A549 treated with Mapracorat at 1 μM for 4 hours (cell line): ENCODE measurements at places on chromosomes 7 and 10. TPM values are rescaled to one million over a fixed set of nuclear protein-coding genes. Genes with fewer than 3 reads are reported as not detected.

The SEMA3C gene
- total RNA-seq: 41.9 to 86.4 TPM (median 63.4 TPM) in 5 replicates

The CLDN3 gene
- total RNA-seq: 1.7 to 3.9 TPM (median 3.5 TPM) in 5 replicates

The NUTM2E gene
- 0.08 to 0.33 TPM (median 0.24 TPM) in 5 replicates for total RNA-seq

The NCF1 gene
- total RNA-seq: 0.13 to 0.26 TPM (median 0.23 TPM) in 4 of 5 replicates, not detected in the other

The CTTNBP2 gene
- 0.33 to 0.78 TPM (median 0.48 TPM) in 5 replicates for total RNA-seq

The WEE2 gene
- not detected in 5 replicates for total RNA-seq

The SHH gene
- total RNA-seq: 0.35 to 0.96 TPM (median 0.69 TPM) in 5 replicates

The KCNMA1 gene
- 40.3 to 86.3 TPM (median 68.8 TPM) in 5 replicates for total RNA-seq

The ANKRD30A gene
- total RNA-seq: 0.39 to 1.2 TPM (median 1.1 TPM) in 5 replicates

The CLCN1 gene
- total RNA-seq: 0.05 to 0.37 TPM in 2 of 5 replicates, not detected in the others

The SH2D4B gene
- 0.05 to 0.09 TPM (median 0.07 TPM) in 3 of 5 replicates, not detected in the others for total RNA-seq

The RTKN2 gene
- total RNA-seq: 0.66 to 1.0 TPM (median 0.87 TPM) in 5 replicates

The MRLN gene
- not detected in 5 replicates for total RNA-seq

The CUEDC2 gene
- total RNA-seq: 61.2 to 70.8 TPM (median 65.6 TPM) in 5 replicates

The MDFIC gene
- total RNA-seq: 16.7 to 25.0 TPM (median 22.4 TPM) in 5 replicates

The IDI2 gene
- total RNA-seq: 0.10 TPM in 1 of 5 replicates, not detected in the others

The BMS1 gene
- 21.1 to 26.4 TPM (median 22.0 TPM) in 5 replicates for total RNA-seq

The VAX1 gene
- 0.97 to 1.7 TPM (median 1.5 TPM) in 5 replicates for total RNA-seq

The SAMD9L gene
- total RNA-seq: 0.39 to 0.74 TPM (median 0.46 TPM) in 5 replicates

The IGF2BP3 gene
- 21.3 to 32.5 TPM (median 29.1 TPM) in 5 replicates for total RNA-seq

The HOXA4 gene
- total RNA-seq: 1.3 to 2.2 TPM (median 1.8 TPM) in 5 replicates

The MRPS33 gene
- total RNA-seq: 105 to 135 TPM (median 112 TPM) in 5 replicates

The RSPH10B2 gene
- 0.17 TPM in 1 of 5 replicates, not detected in the others for total RNA-seq

The HMX2 gene
- total RNA-seq: 0.08 to 0.23 TPM (median 0.14 TPM) in 4 of 5 replicates, not detected in the other

The CYP2C8 gene
- total RNA-seq: 0.08 TPM in 1 of 5 replicates, not detected in the others

The TLL2 gene
- 0.06 to 0.15 TPM (median 0.12 TPM) in 5 replicates for total RNA-seq

The SYCE1 gene
- total RNA-seq: not detected in 5 replicates

The TCERG1L gene
- not detected in 5 replicates for total RNA-seq

The POU6F2 gene
- not detected in 5 replicates for total RNA-seq

The ACBD7 gene
- 0.81 to 1.3 TPM (median 0.95 TPM) in 5 replicates for total RNA-seq

The EPO gene
- 0.10 to 0.12 TPM in 2 of 5 replicates, not detected in the others for total RNA-seq

The EIF5AL1 gene
- total RNA-seq: 2.1 to 4.1 TPM (median 2.2 TPM) in 5 replicates

The SLC26A3 gene
- not detected in 5 replicates for total RNA-seq

The SPOCK2 gene
- 0.29 to 0.69 TPM (median 0.45 TPM) in 5 replicates for total RNA-seq

The PARD3 gene
- 57.8 to 71.5 TPM (median 60.2 TPM) in 5 replicates for total RNA-seq

The CPA4 gene
- total RNA-seq: 3.3 to 5.3 TPM (median 4.3 TPM) in 5 replicates

The FHIP2A gene
- 7.6 to 11.1 TPM (median 9.5 TPM) in 5 replicates for total RNA-seq

The PRLHR gene
- total RNA-seq: not detected in 5 replicates
